ENCODE measurements at places on chromosomes 1 and 21.

GRCh38 chr21:34648739-34649297 is 20.0 kb upstream of the CLIC6 start:
- DNase-seq: no peak

GRCh38 chr1:1858382-1859086 is 32.4 kb downstream of the GNB1 start:
- peak; percentile 93 for DNase-seq

DNA sequence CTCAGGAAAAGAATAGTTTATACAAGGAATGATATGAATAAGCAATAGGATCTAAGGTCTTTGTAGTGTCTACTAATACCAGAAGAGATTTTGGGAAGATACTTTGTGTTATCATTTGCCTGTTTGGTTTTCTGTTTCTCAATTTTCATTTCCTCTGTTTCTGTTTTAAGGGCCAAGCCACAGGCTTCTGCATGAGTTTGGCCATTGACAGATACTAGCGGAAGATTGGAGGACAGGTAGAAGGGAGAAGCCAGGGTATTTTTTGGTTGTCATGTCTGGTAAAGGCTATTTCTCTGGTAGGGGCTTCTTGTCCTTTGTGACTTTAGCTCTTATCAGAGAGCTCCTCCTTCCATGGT is 51.4 kb downstream of the HS2ST1 start:
- no peak for DNase-seq

GRCh38 chr1:16092097-16092922 is 18.9 kb upstream of the FAM131C start:
- no peak for DNase-seq

- DNase-seq: peak; percentile 22
These were observed 22.9 kb upstream of the MTF2 start for GRCh38 chr1:93056214-93056613.

DNA sequence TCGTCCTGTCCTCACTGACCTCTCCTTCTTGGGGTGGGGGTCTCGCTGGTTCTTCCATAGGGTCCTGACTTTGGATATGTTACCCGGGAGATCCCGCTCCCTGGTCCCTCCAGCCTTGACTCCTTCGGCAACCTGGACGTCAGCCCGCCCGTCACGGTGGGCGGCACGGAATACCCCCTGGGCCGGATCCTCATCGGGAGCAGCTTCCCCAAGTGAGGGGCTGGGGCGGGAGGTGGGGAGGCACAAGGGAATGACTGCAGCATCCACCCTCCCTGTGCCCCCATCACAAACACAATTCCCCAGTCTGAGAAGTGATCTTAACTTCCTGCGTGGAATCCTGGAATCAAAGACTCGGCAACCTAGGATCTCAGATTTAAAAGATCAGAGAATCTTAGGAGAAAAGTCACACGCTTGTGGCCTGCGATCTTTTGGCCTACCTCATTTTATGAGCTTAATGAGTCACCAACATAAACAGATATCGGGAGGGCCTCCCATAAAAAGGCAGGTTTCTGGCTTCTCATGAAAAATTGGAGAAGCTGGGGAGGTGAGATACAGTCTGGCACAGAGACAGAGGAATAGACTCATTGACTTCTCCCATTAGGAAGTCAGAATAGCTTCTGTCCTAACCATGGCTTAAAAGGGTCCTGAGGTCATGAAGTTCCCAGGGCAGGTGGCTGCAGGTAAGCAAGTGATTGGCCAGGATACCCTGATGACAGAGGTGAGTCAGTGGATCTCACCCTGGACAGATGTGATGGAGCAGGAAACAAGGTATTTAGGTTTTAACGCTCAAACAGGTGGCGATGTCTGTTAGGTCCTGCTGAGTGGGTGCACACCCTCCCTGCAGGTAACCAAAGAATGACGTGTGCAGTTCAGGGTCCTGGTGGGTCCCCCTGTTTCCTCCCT is 15.9 kb upstream of the PADI3 start:
- peak; percentile 94 for DNase-seq

DNA sequence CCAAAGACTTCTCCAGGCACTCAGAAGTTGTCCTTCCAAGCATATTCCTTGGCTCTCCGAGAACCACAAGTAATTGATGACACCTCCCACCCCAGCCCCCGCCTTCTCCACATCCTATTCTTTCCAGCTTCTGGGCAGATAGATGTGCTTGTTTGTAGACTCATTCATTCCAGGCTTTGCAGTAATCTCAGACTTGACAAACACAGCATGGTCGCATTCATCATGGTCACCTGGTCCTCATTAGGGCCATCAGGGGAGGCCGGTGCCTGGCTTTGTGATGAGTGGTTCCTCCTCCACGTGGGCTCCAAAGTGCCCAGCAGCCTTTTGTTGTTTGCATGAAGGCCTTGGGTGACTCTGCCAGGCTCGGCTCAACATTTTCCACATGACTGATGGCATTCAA is 28.5 kb upstream of the KCNE2 start:
- DNase-seq: peak; percentile 55

GRCh38 chr1:24117722-24118409 is 5.9 kb upstream of the MYOM3 start:
- peak; percentile 60 for DNase-seq

DNA sequence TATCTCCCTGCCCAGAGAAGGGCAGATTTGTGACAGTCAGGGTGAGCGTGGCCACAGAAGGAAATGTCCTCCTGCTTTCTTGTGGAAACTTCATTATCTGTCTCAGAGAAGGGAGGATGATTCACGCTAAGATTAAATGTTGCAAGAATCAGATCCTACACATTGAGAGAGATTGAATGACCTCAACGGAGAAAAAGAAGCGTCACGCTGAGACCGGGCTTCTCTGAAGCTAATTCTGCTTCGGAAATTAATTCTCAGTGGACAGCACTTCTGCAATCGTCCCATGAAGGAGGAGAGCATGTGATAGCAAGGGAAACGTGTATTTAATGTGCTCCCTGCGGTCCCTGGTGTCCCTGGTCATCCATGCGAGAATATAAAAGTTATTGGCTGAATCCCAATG is 19.8 kb upstream of the C1orf21 start:
- DNase-seq: no peak

GRCh38 chr1:179529482-179530195 is 46.1 kb downstream of the NPHS2 start:
- no peak for DNase-seq

Measured in HFFc6 (cell line).